Stimulated activated CD8-positive, alpha-beta memory T cell treated with anti-CD3 and anti-CD28 coated beads, Interleukin-12 subunit alpha, Interleukin-12 subunit beta, amount 100 ng/mL, for 4 hours (primary cell): ENCODE measurements at places on chromosomes 6 and 20.

- DNase-seq = no peak
Observed at GRCh38 chr6:88492824-88493223, 326.7 kb upstream of the CNR1 start.

DNA sequence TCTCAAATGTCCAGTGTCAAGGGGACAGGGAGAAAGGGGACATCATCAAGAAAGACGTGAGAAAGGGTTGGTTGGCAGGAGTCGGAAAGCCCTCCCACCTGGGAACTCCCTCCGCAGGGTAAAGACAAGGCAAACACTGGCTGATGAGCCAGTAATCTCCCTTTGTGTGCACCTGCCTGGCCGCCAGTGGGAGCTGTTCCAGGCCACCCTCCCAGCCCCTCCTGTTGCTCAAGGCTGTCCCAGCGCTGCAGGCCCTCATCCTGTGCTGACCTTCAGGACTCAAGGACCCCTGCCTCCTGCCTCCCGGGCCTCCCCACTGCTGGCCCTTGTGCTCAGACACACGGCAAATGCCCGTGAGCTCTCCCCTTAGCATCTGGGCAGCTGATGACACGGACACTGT, 7.4 kb downstream of the FRMD1 start:
- no peak for DNase-seq

GRCh38 chr6:25301362-25301761, 22.2 kb downstream of the CARMIL1 start:
- no peak for DNase-seq

GRCh38 chr20:32034581-32035425, 17.2 kb upstream of the HCK start:
- DNase-seq = no peak

- DNase-seq = no peak
Observed at GRCh38 chr20:46804126-46804525, 90.5 kb upstream of the EYA2 start.

DNA sequence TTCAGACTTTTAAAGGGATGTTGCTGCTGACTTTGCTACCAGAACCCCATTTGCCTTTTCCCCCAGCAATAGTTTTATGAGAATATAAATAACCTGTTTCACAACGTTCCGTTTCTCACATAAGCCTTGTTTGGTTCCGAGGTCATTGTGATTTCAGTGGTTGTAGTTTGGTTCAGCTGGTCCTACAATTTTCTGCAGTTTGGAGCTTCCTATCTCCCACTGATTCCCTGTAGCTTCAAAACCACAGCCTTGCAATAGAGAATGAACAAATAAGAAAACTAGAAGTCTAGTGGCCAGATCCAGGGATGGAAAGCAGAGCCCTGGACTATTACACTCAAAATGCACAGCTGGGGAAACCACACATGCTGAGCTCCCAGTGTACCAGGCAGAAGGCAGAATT, 24.1 kb upstream of the SH3BGRL2 start:
- no peak for DNase-seq
